Activated CD8-positive, alpha-beta T cell treated with anti-CD3 and anti-CD28 coated beads for 36 hours (primary cell): ENCODE measurements at places on chromosomes 16 and 17.
A peak's percentile ranks its signal among the peaks of the same experiment; 100 is the strongest.

DNA sequence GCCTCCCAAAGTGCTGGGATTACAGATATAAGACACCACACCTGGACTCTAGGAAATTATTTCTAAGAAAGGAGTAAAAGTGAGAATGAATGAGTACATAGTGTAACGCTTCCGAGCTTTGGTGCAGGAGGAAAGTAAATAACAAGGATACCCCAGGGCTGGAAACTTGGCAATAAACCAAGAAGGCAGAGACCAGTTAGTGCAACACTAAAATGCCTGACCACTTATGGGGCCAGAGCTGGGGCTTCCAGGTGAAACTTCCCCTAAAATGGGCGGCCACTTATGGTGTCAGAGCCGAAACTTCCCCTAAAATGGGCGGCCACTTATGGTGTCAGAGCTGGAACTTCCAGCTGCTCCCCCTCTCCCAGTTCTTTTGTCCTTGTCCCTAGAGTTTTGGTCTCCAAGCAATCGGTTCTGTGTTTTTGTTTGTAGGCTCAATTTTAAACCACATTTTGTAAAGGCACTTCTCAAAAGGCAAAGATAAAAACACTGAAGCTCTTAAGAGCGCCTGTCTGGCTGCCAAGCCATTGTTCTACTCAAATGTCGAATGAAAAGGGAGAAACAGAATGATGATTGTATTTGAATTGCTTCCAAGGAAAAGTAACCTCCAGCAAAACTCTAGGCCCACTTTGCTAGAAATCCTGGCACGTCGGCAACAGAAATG, 63.9 kb downstream of the NXN start:
- DNase-seq = no peak

DNA sequence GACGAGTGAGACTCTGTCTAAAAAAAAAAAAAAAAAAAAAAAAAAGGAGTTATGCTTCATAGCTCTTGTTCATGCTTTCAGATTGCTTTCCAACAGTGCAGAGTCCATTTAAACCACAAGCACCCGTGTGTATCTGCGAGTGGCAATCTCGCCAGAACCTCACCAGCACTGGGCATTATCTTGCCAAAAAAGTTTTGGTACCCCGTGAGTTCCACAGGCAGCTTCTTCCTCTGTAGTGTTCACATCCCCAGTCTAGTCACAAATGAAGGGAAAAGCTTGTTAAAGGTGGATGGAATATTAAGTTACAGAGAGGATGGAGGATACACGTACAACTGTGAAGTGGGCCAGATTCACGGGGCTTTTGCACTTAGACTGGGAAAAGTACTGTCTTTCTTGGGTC, 33.5 kb downstream of the WSB1 start:
- no peak for DNase-seq

DNA sequence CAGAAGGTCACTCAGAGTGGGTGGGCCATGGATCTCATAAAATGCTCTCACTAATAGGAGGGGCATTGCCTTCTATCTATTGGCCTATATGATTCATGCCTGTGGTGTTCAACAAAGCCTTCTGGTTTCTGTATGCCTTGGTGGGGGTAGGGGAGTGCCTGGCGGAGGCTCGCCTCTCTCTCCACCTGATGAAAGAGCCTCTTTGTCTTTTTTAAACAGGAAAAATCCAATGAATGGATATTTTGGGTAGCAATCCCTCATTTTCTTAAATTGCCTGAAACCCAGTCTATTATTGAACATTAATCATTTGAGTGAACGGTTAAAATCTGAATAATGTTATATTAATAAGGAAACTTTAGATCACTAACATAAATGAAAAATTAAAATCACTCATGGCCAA, 90.6 kb downstream of the TOX3 start:
- no peak for DNase-seq

DNA sequence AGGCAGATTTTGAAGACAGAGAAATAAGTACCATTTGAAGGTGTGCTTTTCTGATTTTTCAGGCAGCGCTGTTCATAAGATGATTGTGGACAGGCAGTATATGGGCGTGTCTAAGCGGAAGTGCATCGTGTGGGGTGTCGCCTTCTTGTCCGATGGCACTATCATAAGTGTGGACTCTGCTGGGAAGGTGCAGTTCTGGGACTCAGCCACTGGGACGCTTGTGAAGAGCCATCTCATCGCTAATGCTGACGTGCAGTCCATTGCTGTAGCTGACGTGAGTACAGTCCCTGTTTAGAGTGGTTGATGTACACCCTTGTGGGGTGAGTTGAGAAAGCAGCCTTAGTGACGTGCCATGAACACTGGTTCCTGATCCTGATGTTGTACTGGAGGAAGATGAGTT, 10.7 kb downstream of the UTP4 start:
- DNase-seq = no peak

- DNase-seq = peak; percentile 79
Measured at GRCh38 chr17:42773290-42774035, at the start of gene VPS25. VPS25 (plus strand) TSS chr17:42773449; CDS start chr17:42773476, 27 bp downstream.
